Mucosa of gallbladder (tissue), 1 donor: ENCODE measurements at places on chromosomes 12 and 14.
A peak's percentile ranks its signal among the peaks of the same experiment; 100 is the strongest.

DNA sequence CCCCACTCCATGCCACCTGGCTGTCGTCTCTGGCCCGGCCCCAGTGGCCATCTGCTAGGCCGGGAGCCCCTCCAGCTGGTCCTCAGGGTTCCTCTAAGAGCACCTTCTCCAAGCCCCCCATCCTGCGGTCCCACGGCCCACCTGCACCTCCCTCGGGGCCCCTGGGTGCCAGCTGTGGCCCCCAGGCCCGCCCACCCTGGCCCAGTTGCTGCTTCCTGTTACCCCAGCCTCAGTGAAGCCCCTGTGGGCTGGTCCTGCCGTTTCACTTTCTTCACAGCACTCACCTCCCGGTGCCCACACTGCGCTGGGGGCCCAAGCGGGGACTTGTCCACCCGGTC, 27.6 kb upstream of the NUDT14 start:
- DNase-seq = no peak

DNA sequence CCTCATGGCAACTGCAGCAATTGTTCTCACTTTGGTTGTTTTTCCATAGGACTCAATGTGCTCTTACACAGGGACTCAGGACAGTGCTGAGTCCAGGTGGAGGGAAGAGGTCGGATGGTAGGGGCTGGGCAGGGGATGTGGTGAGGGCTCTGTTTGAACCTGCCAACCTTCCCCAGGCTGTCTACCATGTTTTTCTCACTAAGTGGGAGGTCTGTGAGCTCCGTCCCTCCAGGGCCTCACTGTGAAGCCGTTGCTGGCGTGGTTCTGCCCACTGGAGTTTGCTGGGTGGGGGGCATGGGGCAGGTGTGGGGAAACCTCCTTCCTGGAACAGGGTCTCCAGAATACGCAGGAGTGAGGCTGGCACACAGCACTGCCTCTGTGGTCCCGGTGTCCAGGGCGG, 20.7 kb upstream of the PRMT8 start:
- DNase-seq = no peak

DNA sequence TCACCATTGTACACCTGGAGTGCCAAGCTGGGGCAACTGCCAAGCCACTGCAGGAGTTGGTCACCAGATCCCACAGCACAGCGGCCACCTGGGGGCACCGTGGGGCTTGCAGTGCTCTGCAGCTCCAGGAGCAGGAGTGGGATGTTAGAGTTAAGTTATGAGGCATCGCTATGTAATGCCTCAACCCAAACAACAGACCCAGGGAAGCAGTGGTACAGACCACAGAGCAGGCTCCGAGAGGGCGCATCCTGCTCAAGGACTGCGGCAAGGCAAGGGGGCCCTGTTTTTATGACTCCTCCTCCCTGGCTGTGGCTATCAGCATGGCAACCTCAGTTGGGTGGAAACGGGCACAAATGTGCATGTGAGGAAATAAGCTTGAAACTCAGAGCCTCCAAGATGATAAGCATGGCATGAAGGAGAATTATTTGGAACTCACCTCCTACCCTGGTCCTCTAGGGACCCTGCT, 63.1 kb downstream of the ARL6IP4 start:
- peak; percentile 78 for DNase-seq

DNA sequence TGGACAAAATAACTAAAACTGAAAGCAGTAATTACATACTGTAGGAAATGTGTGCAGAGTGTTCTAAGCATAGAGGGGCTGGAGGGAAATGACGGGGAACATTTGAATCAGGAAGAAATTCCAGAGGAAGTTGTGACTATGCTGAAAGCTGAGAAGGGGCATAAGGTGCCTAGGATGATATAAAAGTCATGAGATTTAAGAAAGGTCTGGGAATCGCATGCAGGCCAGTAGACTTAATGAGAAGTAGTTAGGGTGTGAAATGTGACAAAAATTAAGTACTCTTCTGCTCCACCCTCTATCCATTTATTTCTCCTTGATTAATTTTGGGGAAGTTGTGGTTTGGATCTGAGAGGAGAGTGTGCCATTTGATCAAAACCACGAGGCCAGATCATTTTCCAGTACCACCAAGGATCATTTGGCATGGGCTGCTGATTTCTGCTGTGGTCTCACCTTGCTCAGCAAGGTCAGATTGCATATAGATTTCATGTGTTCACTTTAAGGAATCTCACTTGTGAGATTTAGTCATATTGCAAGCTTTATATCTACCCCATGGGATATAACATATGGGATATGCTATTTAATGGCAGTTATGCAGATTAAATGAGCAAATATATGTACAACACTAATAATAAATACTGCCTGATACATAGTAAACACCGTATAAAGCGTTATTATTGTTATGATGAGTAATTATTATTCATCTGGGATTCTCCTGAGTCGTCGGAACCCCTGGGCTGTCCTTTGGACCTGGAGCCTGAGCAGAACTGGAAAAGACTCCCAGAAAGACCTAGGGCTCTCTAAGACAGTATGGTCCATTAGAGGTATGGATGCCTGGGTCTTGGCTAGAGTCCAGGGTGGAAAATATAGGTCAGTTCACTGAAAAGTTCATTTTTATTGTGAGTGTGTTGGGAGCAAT, 72.3 kb downstream of the SRGAP1 start:
- no peak for DNase-seq

- DNase-seq = no peak
These were observed 1.4 kb downstream of the SUSD6 start for GRCh38 chr14:69612783-69613130.

DNA sequence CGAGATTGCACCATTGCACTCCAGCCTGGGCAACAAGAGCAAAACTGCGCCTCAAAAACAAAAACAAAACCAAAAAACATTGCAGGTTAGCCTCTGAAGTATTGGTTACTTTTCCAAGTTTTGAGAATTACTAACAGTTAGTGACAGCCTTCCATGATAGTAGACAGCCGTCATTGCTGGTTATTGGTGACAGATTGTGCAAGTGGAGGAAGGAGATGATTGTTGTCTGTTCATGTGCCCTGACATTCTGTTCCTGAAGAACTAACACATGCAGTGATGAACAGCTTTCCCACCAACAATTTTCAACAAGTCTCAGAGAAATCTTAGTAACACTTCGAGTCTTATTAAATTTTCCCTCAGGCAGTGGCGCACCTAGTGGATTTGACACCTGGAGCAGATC, 89.3 kb upstream of the NAP1L1 start:
- DNase-seq = no peak
